ENCODE measurements at places on chromosomes 3 and 15.

DNA sequence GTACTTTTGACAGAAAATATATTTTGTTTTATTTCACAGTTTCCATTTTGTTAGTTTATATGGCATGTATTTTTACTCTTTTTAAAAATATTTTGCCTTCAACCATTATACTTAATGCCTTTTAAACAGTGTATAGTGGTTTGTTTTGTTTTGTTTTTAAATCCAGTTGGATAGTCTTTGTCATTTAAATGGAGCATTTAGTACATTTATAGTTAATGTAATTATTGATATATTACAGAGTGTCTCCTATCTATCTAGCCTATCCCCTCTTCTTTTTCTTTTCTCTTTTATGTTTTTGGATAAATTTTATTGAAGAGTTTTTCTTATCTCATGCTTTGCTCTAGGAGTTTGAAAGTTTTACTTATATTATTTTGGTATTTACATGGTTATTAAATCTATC is 3.6 kb downstream of the SAMMSON start:
- DNase-seq: no peak

GRCh38 chr15:57705746-57706404 is 639 bp upstream of the POLR2M start:
- no peak for DNase-seq

- no peak for DNase-seq
Observed at GRCh38 chr3:50448752-50449539, 54.5 kb downstream of the CACNA2D2 start.

DNA sequence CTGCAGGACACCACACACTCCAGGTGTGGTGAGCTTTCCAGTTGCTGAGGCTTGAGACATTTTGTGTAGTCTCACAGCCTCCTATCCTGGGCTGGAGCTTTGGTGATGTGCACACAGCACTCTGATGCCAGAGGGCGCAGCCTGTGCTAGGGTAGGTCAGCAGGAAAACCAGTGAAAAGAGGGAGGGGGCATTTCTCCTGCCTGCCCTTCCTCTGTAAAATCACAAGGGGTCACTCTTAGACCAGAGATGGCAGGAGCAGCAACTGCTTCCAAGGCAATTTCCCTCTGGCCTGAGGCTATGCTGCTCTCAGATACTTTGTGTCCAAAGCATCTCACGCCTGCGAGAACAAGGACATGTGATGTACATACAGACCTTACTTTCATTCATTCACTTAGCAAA is 16.5 kb upstream of the MUSTN1 start:
- no peak for DNase-seq

All from GM04504 (cell line).